ENCODE measurements at places on chromosomes 1 and 21. TPM values are rescaled to one million over a fixed set of nuclear protein-coding genes. Genes with fewer than 3 reads are reported as not detected.

Gene HEYL
- 10.0 TPM for total RNA-seq

Gene KRTAP11-1
- total RNA-seq = not detected

Gene MEF2D
- total RNA-seq = 184 TPM

Gene KCNK2
- 0.37 TPM for total RNA-seq

- no peak for DNase-seq
Observed at GRCh38 chr21:46193829-46194373, 9.6 kb upstream of the SPATC1L start.

GRCh38 chr1:206003854-206004800 is 932 bp upstream of the RAB7B start:
- DNase-seq = no peak

DNA sequence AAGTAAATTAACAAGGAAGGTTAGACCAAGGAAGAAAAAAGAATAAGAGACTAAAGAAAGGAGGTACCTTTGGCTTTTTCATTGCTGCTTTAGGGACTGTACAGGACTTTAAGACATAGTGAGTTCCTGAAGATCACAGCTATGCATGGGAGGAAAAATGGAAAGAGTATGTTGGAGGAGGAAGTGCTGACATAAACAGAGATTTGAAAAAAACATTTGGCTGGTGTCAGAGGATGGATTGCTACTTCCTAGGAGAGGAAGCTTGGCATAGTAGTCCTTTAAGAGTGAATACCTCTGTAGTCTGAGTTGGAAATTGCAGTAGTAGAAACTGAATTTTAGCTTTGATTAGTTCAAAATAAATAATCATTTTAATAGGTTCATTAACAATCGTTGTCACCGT is 398.4 kb downstream of the RYR2 start:
- DNase-seq = no peak

DNA sequence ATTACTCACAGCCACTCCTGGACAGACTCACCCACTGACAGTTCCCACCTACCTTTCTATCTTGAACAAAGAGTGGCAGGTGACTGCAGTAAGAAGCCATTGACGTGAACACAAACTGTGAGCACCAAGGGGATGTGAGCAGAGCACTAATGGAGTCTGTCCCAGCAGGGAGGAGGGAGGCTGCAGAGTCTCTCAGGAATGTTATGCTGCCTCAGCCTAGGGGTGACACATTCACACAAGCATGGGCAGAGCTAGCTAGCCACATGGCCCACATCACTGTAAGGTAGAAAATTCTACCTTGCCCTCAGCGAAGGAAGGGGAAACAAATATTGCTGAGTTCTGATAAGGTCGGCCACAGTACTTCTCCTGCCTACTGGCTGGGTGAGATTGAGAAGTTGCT is 56.8 kb upstream of the PTGFRN start:
- no peak for DNase-seq

Gene PLEKHG5
- 3.1 TPM for total RNA-seq

Gene FALEC
- not detected for total RNA-seq

Gene OR2L8
- not detected for total RNA-seq

- no peak for DNase-seq
Observed at GRCh38 chr1:218330043-218330623, 15.0 kb upstream of the TGFB2 start.

Gene SLC1A7
- total RNA-seq = 1.2 TPM

GRCh38 chr1:21298981-21299391 is 8.7 kb upstream of the ECE1 start:
- no peak for DNase-seq

Gene CELA2A
- not detected for total RNA-seq

Gene RAB7B
- 0.34 TPM for total RNA-seq

Gene ANKRD65
- total RNA-seq = 5.4 TPM

DNA sequence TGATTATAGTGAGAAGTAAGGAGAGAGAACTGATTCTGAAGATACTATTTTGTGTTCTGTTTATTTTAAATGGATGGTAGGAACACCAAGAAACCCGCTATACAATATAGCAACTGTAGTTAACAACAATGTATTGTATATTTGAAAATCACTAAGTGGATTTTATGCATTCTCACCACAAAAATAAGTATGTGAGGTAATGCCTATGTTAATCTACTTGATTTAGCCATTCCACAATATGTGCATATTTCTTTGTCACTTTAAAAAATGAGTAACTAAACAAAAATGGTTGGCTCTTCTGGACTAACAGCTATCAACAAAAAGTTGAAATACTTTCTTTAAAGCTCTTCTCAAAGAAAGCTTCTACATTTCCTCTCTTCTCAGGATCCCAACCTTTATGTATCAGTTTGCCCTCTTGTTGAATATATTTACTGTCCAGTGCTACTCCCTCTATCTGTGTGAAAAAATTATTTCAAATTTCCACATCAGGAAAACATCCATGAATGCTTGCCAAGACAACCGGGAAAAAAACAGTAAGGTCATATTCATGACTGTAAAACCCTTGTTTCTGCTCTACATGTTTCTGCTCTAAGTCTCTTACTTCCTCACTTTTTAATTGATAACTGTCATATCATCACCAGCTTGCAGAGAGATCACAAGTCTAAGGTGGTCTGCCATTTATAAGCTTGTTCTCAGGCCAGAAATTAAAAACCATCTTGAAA is 27.0 kb downstream of the CLCA4 start:
- no peak for DNase-seq

DNA sequence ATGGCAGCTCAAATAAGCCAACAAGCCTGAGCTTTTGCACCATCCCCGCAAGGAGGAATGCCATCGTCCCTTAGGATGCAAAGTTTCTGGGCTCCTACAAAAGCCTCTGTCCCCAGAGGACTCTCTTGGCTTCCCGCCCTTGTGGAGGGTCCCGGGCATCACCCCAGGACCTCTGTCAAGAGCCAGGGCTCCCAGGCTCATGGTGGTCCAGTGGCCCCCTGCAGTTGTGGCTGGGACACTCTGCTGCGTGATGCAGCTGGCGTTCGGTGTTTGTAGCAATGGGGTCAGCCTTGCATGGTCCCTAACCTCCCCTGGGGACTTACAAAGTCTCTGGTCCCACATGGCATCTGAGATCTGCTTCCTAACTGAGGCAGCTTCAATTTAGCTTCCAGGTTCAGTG is 104.7 kb downstream of the RIPK4 start:
- DNase-seq = no peak

DNA sequence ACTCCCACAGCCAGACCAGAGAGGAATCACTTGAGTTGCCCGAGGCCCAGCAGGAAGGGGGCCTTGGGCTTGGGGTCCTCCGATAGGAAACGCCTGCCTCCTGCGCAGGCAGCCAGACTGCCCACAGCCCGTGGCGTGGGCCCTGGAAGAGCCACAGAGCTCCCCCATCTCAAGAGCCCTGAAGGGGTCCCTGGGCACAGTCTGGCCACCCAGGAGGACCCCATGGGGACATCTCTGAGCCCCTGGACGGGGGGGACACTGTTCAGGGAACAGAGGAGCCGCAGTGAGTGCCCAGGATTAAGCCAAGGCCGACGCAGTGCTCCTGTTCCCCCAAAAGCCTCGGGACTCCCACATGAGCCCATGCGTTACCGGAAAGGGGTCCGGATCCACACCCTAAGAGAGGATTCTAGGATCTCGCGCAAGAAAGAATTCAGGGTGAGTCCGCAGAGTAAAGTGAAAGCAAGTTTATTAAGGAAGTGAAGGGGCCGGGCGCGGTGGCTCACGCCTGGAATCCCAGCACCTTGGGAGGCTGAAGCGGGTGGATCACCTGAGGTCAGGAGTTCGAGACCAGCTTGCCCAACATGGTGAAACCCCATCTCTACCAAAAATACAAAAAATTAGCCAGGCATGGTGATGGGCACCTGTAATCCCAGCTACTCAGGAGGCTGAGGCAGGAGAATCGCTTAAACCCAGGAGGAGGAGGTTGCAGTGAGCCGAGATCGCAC is 38.1 kb upstream of the LBR start:
- DNase-seq = peak; percentile 45

Gene CNKSR1
- 61.9 TPM for total RNA-seq

GRCh38 chr1:32741059-32741412 is 38.5 kb upstream of the SYNC start:
- DNase-seq = no peak

GRCh38 chr1:228314658-228315483 is 91.8 kb downstream of the TRIM11 start:
- DNase-seq = peak; percentile 53

Gene AADACL4
- not detected for total RNA-seq

GRCh38 chr1:19006000-19006399 is 49.5 kb upstream of the IFFO2 start:
- DNase-seq = no peak

GRCh38 chr1:235631816-235632215 is 17.8 kb downstream of the GNG4 start:
- no peak for DNase-seq

GRCh38 chr1:9787702-9788101 is 36.1 kb downstream of the CLSTN1 start:
- DNase-seq = no peak

DNA sequence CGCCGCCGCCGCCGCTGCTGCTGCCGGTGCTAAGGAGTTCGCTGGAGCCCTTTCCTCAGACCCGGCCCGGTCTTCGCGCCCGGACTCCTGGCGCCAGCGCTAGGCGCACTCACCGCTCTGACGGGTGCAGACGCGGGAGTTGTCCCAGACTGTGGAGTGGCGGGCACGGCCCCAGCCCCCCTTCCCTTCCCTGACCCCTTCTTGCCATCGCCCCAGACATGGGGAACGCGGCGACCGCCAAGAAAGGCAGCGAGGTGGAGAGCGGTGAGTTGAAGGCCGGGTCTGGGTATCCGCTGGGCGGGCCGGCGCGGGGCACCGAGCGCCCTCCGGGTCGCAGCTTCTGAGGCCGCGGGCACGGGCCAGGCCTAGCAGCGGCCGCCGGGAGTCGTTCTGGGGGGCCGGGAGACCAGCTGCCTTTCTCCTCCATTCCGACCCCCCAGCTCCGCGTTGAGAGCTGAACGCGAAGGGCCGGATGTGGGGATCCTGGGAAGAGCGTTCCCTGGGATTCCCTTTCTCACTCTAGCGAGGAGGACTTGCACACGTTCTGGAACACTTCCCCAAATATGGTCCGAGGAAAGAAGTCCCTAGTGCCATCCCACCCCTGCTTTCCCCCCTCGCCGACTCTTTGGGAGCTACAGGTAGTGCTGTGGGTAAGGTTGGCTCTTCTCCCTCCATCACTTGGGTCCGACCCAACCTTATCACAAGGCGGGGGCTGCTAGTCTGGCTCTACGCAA is 65.8 kb upstream of the PRKACB start:
- no peak for DNase-seq

Gene FCRL5
- total RNA-seq = not detected

- no peak for DNase-seq
Observed at GRCh38 chr1:73860421-73860950, 337.5 kb downstream of the LRRIQ3 start.

Gene IGSF21
- total RNA-seq = 0.73 TPM

DNA sequence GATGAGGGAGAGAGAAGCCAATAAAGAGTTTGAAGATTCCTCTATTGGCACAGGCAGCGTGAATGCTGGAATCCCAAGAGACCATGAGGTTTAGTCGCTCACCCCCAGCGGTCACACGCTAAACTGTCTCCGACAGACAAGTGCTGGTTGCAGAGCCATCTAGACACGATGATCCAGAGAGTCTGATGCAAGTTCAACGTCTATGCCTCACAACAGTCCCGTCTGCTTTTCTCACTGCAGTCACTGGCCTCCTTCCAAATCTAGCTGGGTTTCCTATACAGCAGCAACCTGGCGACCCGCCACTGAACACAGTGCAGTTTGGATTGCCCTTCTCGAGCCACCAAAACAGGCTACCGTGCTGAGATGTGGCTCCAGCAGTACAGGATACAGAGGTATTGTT is 98.6 kb upstream of the KRTAP19-8 start:
- DNase-seq = no peak

DNA sequence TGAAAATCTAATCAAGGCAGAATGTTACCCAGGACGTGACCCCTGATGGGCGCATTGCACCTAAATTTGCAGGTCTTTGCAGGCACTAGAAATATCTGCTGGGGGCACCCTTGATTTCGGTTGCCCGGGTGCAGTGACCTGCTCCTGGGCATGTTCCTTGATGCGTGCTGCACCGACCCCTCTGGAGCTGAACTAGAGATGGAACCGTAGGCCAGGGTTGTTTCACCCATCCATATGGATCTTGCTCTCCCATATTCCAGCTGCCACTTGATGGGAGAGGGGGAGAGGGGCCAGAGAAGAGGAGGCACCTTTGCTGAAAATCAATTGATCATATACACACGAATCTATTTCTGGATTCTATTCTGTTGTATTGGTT is 8.4 kb upstream of the COL18A1 start:
- no peak for DNase-seq

GRCh38 chr1:208054911-208055379 is 144.0 kb upstream of the CD34 start:
- DNase-seq = no peak

DNA sequence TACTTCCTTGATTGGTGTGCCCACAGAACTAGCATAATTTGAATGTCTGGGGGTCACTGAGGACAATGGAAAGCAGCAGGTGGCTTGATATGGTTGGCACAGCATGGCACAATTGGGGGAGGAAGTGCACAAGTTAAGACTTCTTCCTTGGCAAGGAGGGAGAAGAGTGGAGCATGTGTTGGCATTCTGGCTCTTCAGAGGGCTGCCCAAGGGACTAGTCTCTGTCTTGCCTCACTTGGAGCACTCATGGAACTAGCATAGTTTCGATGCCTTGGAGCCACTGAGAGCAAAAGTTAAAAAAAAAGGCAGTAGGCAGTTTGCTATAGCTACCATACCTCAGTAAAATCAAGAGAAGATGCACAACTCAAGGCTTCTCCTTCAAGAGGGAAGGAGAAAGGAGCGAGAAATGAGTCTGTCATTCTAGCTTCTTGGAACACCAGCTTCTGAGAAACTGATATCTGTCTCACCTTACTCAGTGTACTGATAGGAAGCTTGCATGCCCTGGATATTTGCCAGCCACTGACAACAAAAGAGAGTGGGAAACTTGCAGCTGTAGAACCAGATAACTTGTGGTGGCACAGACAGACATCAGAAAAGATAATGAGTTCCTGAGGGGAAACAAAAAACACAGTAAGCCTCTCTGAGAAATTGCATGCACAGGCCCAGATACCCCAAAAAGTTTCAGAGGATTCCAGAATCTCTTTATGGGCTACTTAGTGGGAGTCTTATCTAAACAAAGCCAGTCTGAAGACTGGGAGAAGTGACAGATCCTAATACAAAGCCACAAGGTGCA is 207.5 kb upstream of the SAMSN1 start:
- DNase-seq = no peak

DNA sequence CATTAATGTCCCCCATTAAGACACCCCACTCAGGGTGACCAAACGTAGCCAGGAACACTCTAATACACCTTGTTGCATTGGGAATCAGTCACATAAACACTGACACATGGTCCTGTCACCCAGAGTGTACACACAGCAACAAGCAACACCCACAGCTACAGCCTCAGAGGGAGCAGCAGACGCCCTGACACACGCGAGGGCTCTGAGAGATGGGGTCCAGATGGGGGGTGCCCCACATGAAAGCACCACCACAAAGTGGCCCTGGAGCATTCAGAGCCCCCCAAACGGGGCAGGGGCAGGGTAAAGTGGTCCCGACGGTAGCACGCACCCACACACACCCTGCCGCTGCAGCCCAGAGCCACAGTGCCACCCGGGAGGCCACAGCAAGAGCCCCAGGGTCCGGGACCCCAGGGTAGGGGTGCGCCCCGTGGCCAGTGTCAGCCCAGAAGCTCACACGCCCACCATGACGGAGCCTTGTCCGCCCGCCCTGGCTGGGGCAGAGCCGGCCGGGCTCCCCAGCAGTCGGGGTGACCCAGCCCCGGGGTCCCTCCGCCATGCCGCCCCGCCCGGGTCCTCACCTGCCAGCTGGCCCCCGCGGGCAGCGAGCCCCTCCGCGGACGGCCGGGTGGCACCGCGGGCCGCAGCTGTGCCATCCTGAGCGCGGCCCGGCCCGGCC is 47.3 kb downstream of the RAP1GAP start:
- no peak for DNase-seq

Gene AMY1C
- not detected for total RNA-seq

Data from psoas muscle (tissue), 8 donors.